ENCODE measurements at places on chromosomes 7 and 10. TPM values are rescaled to one million over a fixed set of nuclear protein-coding genes. Genes with fewer than 3 reads are reported as not detected.

The PTN gene
- 1.9 TPM for total RNA-seq

The AOC1 gene
- not detected for total RNA-seq

The IFRD1 gene
- 31.8 TPM for total RNA-seq

The TACR2 gene
- not detected for total RNA-seq

The COMMD3 gene
- 48.3 TPM for total RNA-seq

The UCN3 gene
- total RNA-seq: not detected

The SLC39A12 gene
- not detected for total RNA-seq

The RBP4 gene
- total RNA-seq: not detected

The MKI67 gene
- 41.5 TPM for total RNA-seq

The ZNF138 gene
- 2.7 TPM for total RNA-seq

The KCNMA1 gene
- total RNA-seq: 155 TPM

The ARHGEF5 gene
- total RNA-seq: not detected

The TLX1 gene
- not detected for total RNA-seq

The GCK gene
- total RNA-seq: not detected

The RBP3 gene
- not detected for total RNA-seq

The AFAP1L2 gene
- total RNA-seq: not detected

The OR2A5 gene
- not detected for total RNA-seq

The WNT16 gene
- 0.22 TPM for total RNA-seq

The OR13A1 gene
- not detected for total RNA-seq

The IFIT1B gene
- not detected for total RNA-seq

The GNAT3 gene
- 0.26 TPM for total RNA-seq

The SFRP4 gene
- not detected for total RNA-seq

The GTF2I gene
- total RNA-seq: 149 TPM

The TMEM225B gene
- 0.36 TPM for total RNA-seq

The SPDYE11 gene
- not detected for total RNA-seq

The BEND7 gene
- total RNA-seq: 1.2 TPM

The ABCB1 gene
- 4.4 TPM for total RNA-seq

The PRPS1L1 gene
- not detected for total RNA-seq

The MMRN2 gene
- 0.93 TPM for total RNA-seq

The SLC26A3 gene
- not detected for total RNA-seq

The BMS1 gene
- total RNA-seq: 22.6 TPM
